ENCODE measurements at places on chromosomes 4 and X. TPM values are rescaled to one million over a fixed set of nuclear protein-coding genes. Genes with fewer than 3 reads are reported as not detected.
A peak's percentile ranks its signal among the peaks of the same experiment; 100 is the strongest.

GJB1 gene
- total RNA-seq = 0.09 TPM

- peak; percentile 55 for ATAC-seq
Measured at GRCh38 chr4:117134386-117134785, 49.0 kb upstream of the TRAM1L1 start.

- ATAC-seq = no peak
Measured at GRCh38 chr4:18935659-18936345, 914.2 kb upstream of the LCORL start.

GRCh38 chr4:89800012-89800516 lies 36.9 kb downstream of the SNCA start:
- ATAC-seq = no peak

ZNF732 gene
- 0.52 TPM for total RNA-seq

GRCh38 chr4:108512615-108513505 lies 107.5 kb upstream of the RPL34 start:
- ATAC-seq = peak; percentile 83

DNA sequence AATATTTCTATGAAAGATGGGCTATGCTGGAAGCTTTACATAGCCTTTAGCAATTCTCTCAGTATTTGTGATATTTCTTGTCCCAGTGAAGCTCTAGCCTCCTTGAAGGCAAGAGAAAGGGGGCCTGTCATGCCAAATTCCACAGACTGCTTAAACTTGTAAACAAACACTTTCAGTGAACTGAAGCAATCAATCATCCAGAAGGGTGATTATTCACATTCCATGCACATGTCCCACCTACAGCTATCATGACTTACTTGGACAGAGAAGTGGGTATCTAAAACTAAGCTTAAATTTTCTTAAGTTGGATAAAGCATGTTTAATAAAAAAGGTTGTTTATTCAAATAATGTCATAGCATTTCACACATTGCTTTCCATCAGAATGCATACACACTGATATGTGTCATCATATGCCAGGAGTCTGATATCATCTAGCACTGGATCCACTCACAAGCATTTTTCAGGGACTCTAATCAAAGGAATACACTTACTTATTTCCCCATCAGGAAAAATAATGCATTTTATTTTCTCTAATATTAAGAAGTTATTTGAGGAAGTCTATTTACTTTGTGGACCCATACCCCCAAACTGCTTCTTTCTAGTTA lies 1.2 kb upstream of the FSTL5 start:
- ATAC-seq = no peak

PDGFRA gene
- total RNA-seq = 1.9 TPM

DNA sequence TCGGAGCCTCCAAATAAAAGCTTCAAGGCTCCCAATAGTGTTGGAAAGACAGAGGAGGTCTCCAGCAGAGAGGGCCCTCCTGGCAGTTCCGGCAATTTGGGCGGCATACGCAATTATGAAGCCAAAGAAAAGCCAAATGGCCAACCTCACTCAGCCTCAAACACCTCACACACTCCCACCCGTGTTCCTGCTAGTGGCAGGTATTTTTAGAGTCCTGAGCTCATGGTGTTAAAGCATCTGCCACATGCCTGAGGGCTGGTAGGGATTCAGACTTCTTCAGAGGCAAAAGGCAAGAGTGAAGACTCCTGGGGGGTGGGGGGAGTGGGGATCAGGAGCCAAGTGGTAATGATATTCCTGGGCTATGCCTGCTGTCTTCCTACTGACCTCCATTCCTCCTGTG lies 7.4 kb downstream of the RAB33A start:
- ATAC-seq = no peak

- no peak for ATAC-seq
Measured at GRCh38 chrX:70016513-70016912, 33.2 kb downstream of the AWAT2 start.

DNA sequence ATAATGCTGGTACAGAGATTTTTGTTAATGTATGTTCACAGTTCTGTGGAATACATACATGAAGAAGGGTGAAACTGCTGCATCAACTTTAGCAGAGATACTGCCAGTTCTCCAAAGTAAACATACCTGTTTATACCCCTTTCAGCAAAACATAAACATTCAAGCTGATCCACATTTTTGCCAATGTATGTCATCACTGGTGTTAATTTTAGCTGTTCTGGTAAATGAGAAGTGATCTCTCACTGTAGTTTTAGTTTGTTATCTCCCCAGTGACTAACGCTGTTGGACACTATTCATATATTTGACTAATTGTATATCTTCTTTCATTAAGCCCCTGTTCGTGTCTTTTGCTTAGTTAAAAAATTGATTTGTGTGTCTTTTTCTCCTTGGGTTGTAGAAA lies 82.0 kb downstream of the HAUS3 start:
- ATAC-seq = no peak

CCKAR gene
- not detected for total RNA-seq

DNA sequence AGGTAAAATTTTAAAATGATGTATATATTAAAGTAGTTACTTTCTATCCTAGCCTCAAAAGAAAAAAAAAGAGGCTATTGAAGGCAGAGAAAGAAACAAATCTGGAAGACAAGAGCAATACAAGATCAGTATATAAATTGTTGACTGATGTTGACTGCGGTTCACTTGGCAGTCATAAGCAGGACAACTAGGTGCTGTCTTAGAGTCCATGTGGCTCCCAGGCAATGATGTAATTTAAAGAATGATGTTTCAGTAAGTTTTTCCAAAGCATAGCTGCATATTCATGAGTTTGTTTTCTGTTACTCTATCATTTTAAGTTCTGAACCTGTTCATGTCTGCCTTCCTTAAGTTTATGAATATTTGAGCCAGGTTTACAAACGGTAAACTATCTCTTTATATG lies 630.2 kb downstream of the FAT4 start:
- no peak for ATAC-seq

DNA sequence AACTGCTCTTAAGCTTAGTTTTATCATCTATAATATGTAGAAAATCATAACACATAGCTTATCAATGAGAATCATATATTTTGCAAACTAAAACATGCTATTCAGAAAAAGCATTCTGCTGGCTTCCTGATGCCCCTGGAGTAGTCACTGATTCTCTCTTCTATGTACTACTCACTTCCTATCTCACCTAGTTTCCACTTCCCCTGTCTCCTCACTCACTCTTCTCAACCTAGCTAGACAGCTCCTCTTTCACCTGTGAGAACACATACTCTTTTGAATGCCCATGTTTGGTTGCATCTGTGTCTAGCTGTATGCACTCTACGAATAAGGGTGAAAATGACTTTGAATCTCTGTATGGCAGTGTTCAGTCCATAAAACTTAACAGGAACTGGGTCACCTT lies 9.3 kb downstream of the TMEM144 start:
- no peak for ATAC-seq

DNA sequence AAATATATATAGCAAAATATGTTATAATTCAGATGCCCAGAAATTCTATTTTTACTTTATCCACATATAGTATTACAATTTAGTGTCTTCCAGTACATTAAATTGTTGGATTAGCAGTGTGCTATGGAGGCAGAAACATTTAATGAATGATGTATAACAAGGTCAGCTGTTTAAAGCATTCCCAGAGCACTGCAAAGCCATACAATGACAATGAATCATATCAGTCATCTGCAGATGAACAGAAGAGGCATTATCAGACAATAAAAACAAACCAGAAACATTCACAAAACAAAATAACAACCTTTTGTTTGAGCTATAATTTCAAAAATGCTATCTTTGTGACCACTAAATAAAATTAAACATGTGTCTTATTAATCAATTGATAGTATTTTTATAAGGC lies 524.2 kb downstream of the FAT4 start:
- ATAC-seq = peak; percentile 56

DNA sequence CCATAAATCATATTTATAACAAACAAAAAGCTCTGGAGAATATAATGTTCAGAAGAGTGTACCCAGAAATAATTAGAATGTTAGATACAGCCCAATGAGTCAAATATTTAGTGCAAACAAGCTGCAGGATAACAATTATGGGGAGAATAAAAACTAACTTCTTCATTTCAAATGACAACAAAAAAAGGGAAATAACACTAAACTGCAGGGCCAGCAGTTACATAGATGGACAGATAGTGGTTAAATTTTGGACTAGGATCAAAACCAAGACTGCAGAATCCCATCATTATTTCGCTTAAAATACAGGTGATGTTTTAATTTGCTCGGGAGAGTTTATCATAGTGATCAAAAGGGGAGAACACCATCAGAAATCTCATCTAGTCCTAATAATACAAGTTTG lies 617 bp upstream of the GPR34 start:
- ATAC-seq = no peak

DNA sequence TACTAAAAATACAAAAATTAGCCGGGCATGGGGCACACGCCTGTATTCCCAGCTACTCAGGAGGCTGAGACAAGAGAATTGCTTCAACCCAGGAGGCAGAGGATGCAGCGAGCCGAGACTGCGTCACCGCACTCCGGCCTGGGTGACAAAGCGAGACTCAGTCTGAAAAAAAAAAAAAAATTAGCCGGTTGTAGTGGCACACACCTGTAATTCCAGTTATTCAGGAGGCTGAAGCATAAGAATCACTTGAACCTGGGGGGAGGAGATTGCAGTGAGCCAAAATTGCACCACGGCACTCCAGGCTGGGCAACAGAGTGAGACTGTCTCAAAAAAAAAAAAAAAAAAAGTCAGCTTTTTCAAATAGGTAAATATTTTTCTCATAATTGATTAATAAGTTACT lies 71.9 kb downstream of the WDFY3 start:
- no peak for ATAC-seq

GRCh38 chr4:161728929-161729328 lies 434.9 kb downstream of the FSTL5 start:
- ATAC-seq = no peak

DNA sequence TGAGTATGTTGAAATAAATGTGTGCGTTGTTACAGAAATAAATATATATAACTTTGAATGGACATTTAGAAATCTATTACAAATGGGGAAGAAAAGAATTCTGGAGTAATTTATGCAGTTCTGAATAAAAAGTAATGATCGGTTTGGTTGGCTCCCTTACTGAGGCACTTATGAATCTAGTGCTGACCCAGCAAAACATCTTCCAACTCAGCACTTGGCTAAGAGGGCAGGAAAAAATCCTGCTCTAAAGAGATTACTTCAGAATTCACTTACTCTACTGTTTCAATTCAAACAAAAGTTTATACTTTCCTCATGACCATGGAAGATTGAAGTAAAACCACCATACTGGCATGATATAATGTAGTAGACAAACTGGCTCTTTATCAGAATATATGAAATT lies 123.9 kb upstream of the RXFP1 start:
- ATAC-seq = no peak
